Activated CD8-positive, alpha-beta memory T cell treated with anti-CD3 and anti-CD28 coated beads for 1 hour (primary cell): ENCODE measurements at places on chromosomes 4 and X.

DNA sequence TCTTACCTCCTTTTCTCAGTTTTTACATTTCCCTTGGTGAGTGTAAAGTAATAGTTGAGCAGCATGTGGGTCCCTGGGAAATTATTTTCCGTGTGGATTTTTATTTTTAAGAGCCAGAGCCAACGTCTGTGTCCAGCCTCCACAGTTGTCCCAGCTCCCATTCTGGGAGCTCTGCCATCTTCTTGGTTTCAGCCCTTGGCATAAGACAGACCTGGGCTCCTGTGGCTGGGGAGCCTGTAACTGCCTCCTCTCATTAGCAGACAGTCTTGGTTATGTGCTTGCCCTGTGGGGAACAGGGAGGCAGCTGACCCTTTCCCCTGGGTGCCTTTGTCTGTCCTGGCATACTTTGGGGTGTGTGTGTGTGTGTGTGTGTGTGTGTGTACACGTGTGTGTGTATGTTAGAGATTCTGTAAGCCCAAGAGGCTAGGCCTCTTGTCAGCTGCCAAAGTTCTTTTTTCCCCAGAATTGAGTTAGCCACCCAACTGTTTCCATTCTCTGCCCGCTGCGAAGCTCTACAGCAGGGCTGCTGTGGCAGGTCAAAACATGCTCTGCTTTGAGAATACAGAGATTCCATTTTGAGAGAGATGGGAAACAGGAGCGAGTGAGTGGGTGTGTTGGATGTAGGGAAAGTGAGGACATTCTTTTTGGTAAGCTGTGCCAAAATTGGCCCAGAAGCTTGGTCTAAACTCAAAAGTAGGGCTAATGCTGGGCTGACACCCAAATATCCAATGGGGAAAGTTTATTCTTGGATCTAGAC, 140.7 kb downstream of the TMEM164 start:
- no peak for DNase-seq

GRCh38 chrX:84170931-84171330, 17.1 kb downstream of the RPS6KA6 start:
- DNase-seq: no peak

DNA sequence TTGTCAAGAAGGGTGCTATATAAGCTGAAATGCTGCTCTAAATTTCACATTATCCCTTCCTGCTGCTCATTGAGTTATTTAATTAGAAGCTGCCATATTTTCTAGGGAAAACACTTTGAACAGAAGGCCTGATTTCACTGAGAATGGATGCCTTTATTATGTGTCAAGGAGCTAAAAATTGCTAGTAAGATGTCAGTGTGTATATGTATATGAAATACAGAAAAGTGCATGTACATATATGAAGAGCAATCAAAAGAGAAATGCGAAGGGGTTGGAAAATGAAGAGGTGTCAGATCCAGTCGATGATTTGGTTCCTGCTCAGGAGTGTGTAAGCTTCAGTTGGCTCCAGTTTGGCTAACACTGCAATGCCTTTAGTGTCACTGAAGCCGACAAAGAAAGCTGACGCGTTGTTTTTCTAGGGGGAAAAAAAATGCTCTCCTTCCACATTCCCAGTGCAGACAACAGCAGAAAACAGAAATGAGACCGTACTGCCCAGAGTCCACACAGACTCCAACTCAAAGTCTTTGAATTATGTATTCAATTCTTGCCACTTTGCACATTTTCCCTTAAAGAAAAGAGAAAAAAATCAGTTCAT, 154.2 kb downstream of the NHS start:
- no peak for DNase-seq

GRCh38 chr4:41185614-41186592, 28.4 kb downstream of the APBB2 start:
- DNase-seq: no peak

- no peak for DNase-seq
Measured at GRCh38 chr4:162352580-162353107, 188.8 kb upstream of the FSTL5 start.

DNA sequence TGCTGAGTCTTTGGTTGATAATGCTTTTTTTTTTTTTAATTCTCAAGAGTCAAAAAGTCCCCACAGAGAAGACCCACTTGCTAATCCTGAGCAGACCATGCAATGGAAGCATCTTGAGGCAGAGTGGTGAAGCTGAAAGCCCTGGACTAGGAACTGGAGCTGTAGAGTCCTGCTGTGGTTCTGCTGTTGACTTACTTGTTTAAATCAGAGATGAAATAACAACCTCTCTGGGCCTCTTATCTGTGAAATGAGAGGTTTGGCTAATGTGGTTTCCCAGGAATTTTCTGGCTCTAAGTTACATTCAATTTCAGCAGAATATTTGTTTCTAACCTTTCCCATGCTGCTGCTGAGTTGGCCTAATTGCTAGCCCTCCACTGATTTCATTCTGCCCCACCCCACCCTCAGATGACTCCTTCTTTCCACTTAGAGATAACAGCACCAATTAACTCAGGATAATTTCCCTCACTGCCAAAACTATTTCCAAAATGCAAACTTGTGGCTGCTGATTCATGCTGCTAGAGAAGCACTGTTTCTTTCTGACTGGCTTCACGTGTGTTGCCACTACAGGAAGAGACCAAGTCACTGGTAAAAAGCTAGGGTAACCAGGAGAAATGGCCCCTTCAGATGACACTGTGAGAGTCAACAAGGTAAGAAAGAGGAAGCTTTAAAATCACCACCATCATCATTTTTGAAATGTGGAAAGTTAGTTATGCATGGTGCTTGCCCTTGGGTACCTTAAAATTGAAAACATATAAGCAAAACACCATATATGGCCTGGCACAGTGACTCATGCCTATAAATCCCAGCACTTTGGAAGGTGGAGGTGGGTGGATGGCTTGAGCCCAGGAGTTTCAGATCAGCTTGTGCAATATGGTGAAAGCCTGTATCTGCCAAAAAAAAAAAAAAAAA, 326.4 kb downstream of the DCHS2 start:
- no peak for DNase-seq

DNA sequence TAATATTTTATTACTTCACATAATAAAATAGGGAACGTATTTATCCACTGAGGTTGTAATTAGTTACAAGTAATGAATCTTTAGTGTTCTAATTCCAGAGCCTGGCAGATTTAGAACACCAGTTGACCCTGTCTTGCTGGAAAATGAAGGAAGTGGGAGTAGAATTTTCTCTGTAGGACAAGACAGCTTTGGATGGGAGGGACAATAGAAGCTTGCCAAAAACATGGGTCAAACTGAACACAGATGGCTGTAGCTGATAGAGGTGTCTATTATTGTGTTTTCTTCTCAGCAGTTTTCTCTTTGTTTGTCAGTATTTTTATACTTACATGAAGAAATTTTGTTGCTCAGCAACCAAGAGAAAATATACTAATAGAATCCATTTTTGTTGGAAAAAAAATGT, 20.2 kb downstream of the FAT4 start:
- DNase-seq: no peak

GRCh38 chrX:33726281-33727160, 405.6 kb downstream of the FAM47A start:
- DNase-seq: no peak
